ENCODE measurements at places on chromosomes 5 and 9. TPM values are rescaled to one million over a fixed set of nuclear protein-coding genes. Genes with fewer than 3 reads are reported as not detected.

DNA sequence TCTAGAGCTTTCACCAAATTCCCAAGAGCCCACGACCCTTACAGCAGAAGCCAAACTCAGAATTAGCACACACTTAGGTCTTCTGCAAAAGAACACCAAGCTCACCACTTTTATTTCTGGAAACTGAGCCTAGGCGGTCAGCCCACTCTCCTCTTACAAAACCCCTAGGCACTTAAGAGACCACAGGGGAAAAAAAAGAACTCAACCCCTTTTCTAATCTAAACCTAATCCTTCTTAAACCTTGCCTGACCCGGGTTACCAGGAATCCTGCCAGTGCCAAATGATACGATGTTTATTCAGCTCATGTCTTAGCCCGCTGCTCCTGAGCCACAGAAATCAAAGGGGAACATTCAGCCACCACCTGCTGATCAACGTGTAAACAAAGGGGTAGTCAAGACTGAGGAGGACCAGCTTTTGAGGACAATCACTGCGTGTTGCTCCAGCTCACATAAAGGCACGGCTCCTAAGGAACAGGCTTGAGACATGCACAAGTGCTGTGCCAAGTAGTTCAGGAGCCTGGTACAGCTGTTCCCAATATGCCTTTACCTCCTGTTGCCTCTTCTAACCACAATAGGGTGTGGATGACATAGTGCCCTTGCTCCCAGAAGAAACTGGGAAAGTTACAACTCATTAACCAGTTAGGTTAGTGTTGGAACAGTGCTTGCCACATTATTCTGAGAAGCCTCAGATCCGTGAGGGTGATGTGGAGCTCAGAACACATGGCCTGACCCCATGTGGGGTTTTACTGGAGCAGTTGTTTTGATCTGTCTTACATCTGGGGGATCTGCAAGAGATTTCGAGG is 49.3 kb downstream of the ZFAND5 start:
- no peak for DNase-seq

- DNase-seq: peak; percentile 52
Measured at GRCh38 chr5:548256-548655, 24.0 kb upstream of the SLC9A3 start.

- no peak for DNase-seq
Measured at GRCh38 chr5:133709209-133709725, 96.9 kb upstream of the FSTL4 start.

- DNase-seq: peak; percentile 74
Measured at GRCh38 chr9:21993893-21994555, at the start of gene CDKN2A. CDKN2A (minus strand) TSS chr9:21994392.

SMIM33 gene
- not detected for total RNA-seq

HACD4 gene
- 1.1 TPM for total RNA-seq

SLC9A3 gene
- total RNA-seq: 1.1 TPM

DNA sequence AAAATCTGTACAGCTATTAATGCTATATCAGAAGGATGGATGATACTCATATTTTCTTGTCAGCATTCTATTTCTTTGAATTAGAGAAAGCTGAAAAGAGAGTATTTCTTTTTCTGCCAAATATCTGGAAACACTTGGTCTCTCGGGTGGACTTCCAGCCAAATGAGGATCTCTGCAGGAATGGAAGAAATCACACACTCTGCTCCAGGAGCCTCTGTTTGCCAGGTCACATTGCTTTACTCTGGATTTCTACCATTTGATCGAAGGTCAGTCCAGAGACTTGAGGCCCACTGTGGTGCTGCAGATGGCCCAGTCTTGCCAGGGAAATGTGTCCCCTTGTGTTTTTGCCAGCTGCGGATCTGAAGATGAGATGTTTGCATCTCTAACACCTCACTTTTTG is 154.1 kb downstream of the PCSK1 start:
- no peak for DNase-seq

DDX4 gene
- not detected for total RNA-seq

DNA sequence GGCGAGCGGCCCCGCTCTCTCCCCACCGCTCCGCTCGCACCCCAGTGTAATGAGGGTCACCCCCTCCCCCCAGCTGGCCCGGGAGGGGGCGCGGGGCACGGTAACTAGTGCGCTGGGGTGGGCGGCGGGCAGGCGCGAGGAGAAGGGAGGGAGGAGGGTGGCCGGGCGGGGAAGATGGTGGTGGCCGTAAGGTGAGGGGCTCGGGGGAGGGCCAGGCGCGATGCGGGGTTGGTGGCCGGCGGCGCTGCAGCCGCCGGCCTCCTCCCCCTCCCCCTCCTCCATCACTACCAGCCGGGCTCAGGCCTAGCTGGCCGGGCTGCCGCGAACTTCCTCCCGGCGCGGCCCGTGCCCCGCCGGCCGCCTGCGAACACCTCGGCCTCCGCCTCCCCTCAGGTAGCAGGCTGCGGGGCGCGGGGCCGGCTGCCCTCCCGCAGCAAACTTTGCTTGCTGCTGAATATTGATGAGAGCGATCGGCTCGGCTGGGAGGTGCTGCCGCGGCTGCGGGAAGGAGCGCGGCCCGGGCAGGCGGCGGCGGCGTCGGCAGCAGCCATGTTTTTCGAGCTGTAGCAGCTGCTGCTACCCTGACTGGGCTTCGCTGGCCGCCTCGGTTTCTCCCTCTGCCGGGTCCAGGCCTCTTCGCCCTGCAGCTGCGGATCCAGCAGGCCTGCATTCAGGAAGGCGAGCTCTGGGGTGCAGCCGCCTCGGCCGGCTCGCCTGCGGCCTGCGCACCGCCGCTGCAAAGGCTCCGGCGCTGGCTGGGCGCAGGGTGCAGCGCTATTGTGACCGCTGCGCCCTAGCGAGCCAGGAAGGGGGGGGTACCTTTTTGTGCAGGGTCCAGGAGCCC is 502 bp downstream of the NSD1 start:
- DNase-seq: peak; percentile 81

GRCh38 chr5:56346741-56347535 is 113.8 kb upstream of the ANKRD55 start:
- no peak for DNase-seq

DNA sequence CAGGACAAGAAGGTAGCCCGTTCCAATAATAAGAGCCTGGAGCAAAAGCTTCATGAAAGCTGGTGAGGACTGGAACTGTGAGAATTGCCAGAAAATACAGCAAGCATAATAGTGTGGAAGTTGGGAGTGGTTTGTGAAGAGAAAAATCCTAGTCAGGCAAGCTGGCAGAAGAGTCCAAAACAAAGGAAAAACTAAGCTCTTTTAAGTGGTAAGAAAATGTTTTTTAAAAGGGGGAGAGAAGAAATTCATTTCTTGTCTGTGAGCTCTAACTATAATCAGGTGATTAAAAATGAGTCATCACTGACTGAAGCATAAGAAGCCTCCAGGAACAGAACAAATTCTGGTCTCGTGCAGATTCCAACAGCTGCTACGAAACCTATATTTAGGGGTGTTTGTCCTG is 102.6 kb downstream of the CAAP1 start:
- no peak for DNase-seq

NXNL2 gene
- total RNA-seq: not detected

- DNase-seq: no peak
Measured at GRCh38 chr9:72951520-72952380, 1.1 kb downstream of the ALDH1A1 start.

DNA sequence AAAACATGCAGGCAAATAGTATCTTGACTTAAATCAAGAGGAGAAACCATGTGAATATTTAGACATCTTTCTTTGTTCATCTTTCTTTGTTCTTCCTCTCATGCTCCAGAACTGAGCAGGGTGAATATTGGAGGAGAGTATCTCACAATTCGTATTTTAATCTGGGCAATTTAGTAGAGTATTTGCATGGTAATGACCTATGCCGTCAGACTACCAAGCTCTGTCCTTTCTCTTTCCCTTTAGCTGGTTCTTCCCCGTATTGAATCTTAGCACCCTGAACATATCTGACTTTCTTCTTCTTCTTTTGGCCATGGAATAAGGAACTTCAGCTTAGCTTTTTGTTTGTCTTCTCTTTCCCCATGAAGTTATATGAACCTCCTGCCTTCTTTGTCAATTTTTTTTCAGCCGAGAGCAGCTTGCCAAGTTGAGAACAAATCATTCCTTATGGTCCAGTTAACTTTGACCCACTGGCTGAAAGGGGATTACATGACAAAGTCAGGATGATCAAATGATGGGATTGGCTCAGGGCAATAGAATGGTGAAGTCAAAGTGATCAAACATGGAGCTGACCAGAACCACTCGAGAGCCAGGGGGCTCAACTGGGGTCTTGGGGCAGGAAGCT is 95.8 kb downstream of the DAPK1 start:
- DNase-seq: no peak

- no peak for DNase-seq
Measured at GRCh38 chr9:28887188-28887884, 1314.1 kb upstream of the C9orf72 start.

DNA sequence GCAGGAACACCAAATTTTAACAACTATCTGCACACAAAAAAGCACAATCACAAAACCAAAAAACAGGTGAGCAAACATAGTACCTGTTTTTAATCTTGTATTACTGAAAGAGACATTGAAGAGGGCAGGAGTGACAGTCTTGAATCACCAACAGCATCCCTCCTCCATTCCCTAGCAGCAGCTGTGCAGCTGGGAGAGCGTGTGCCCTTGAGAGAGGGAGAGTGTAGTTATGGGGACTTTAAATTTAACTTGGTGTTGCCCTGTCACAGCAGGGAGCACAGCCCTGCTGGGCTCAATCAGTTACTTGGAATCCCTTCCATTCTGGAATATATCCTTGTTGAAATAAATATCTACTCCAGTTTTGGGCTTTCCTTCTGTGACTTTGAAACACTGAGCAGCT is 1938.7 kb upstream of the NUDT12 start:
- DNase-seq: no peak

CHSY3 gene
- total RNA-seq: 0.57 TPM

SAXO1 gene
- total RNA-seq: not detected

ZNF354C gene
- 4.7 TPM for total RNA-seq

DNA sequence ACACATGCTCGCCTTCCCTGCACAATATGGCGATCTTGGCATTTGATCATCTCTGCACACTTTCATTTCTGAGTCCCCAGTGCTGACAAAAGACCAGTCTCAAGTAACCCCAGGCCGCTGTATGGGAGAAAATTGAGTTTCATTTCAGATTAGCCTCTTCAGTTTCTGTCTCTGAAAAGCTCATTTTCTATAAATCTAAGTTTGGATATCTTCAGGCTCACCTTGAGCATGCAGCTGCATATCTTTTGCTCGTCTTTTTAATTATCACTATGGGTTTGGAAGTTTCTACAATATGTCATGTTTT is 169.1 kb upstream of the MAST4 start:
- no peak for DNase-seq

- no peak for DNase-seq
Measured at GRCh38 chr9:22913518-22913917, 466.9 kb downstream of the DMRTA1 start.

- DNase-seq: no peak
Measured at GRCh38 chr5:34516686-34517085, 139.4 kb upstream of the RAI14 start.

GRCh38 chr9:137757613-137758029 is 120.0 kb upstream of the CACNA1B start:
- no peak for DNase-seq

FBP2 gene
- 0.54 TPM for total RNA-seq

DNA sequence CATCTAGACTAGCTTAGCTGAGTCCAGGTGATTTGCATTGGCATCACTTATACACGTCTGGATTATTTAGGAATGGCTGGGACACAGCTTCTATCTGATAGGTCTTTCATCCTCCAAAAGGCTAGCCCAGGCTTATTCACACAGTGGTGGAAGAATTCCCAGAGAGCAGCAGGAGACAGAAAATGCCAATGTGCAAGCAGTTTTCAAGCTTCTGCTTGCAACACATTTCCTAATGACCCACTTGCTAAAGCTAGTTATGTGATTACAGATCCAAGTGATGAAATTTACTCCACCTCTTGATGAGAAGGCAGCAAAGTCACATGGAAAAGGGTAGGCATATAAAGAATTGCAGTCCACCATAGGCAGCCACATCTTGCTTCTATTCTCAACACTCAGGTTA is 44.2 kb upstream of the MAST4 start:
- DNase-seq: no peak

SPINK6 gene
- not detected for total RNA-seq

DNA sequence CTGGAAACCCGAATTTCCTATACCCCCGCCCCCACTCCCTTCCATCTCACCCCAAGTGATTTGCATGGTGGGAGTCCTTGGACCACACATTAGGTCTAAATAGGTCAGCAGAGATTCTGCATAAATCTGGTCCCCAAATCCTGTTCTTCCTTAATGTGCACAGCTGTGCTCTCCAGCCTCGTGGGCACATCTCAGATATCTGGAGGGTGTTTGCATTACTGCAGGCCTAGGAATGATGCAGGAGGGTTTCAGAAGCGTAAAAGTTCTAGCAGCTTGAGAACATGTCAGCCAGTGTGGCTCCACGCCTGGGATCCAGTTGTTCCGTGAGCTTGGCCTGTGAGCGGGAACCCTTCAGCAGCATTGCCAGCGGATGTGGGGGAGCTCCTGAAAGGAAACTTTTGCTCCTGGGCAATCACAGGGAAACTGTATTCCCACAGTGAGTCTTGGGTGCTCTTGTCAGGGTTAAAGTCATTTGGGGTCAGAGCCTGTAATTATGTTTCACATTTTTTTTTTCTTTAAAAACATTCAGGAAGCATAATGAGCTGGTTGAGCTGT is 12.9 kb downstream of the ARHGAP26 start:
- DNase-seq: peak; percentile 81

DNA sequence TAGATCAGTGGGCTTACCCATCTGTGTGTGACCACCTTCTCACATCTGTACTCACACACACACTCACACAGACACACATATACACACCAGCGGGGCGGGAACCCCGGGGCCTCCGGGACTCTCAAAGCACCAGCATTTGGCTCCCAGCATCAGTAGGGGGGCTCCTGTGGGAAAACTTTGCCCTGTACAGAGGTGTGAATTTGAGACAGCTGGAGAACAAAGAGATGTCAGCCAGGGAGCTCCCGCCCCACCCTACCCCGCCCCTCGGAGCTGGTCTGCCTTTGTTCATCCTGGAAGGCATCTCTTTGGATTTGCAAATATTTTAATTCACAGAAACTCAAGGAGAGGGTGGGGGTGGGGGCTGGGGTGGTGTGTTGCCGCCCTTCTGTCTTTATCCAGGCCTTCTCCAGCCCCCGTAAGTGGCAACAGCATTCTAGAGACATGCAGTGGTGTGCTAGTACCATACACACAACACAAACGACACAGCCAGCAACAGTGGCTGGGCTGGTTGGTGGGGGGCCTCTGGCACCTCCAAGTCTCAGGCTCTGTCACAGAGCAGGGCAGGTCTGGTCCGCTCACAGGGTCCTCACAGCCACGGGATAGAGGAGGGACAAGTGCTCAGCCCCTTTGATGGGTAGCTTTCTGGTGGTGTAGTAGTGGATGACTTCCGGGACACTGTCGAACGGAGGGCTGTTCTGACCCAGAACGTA is 15.5 kb upstream of the SLC25A51 start:
- DNase-seq: no peak

GRCh38 chr9:132983491-132984201 is 5.2 kb downstream of the GFI1B start:
- DNase-seq: no peak

- DNase-seq: no peak
Measured at GRCh38 chr5:32803656-32804055, 92.5 kb downstream of the NPR3 start.
